ENCODE measurements at places on chromosomes 2 and 18. TPM values are rescaled to one million over a fixed set of nuclear protein-coding genes. Genes with fewer than 3 reads are reported as not detected.

Gene IL1R2
- polyA plus RNA-seq: 1.2 TPM

Gene SPTBN1
- polyA plus RNA-seq: 57.7 TPM

Gene GREB1L
- polyA plus RNA-seq: 1.9 TPM

Gene ABCG8
- 0.04 TPM for polyA plus RNA-seq

Gene CYS1
- 3.1 TPM for polyA plus RNA-seq

Gene LTBP1
- polyA plus RNA-seq: 157 TPM

Gene GKN2
- polyA plus RNA-seq: not detected
